Natural killer cell (primary cell): ENCODE measurements at places on chromosomes 6 and 20. TPM values are rescaled to one million over a fixed set of nuclear protein-coding genes. Genes with fewer than 3 reads are reported as not detected.

The CRISP2 gene
- total RNA-seq, result not detected

The BMP7 gene
- not detected for total RNA-seq

GRCh38 chr6:2632976-2633584, 117.6 kb downstream of the MYLK4 start:
- peaks cover 8% of the 10 kb centered on the region for H3K4me1 ChIP-seq
- no peak overlapping the region for H3K27ac ChIP-seq
- H3K36me3 ChIP-seq, result no peaks in the 10 kb centered on the region
- H3K4me3 ChIP-seq, result no peak overlapping the region
- no peak for DNase-seq

GRCh38 chr20:35523298-35523888, 6.1 kb downstream of the C20orf173 start:
- no peak overlapping the region for H3K27ac ChIP-seq
- no peak for DNase-seq
- no peaks in the 10 kb centered on the region for H3K36me3 ChIP-seq
- no peaks in the 10 kb centered on the region for H3K4me1 ChIP-seq

- DNase-seq, result no peak
- no peaks in the 10 kb centered on the region for H3K4me1 ChIP-seq
- no peak overlapping the region for H3K4me3 ChIP-seq
- no peaks in the 10 kb centered on the region for H3K27me3 ChIP-seq
Observed at GRCh38 chr20:42313704-42314103, 695.5 kb upstream of the CHD6 start.
